ENCODE measurements at places on chromosomes 11 and 22. TPM values are rescaled to one million over a fixed set of nuclear protein-coding genes. Genes with fewer than 3 reads are reported as not detected.

The MS4A6E gene
- total RNA-seq, result not detected

The KRTAP5-8 gene
- not detected for total RNA-seq

The SLC22A6 gene
- not detected for total RNA-seq

The IL10RA gene
- 0.03 TPM for total RNA-seq

The RAD9A gene
- 40.0 TPM for total RNA-seq

The CATSPER1 gene
- total RNA-seq, result 1.4 TPM

Measured in A549 treated with CORT108297 at 1 μM for 4 hours (cell line).